ENCODE measurements at places on chromosomes 16 and 17.

- no peak for DNase-seq
Observed at GRCh38 chr17:57678393-57678792, 66.7 kb downstream of the CCDC182 start.

GRCh38 chr16:14303182-14303618 lies 232.1 kb downstream of the MRTFB start:
- no peak for DNase-seq

- no peak for DNase-seq
Observed at GRCh38 chr16:17557480-17557879, 86.7 kb upstream of the XYLT1 start.

- no peak for DNase-seq
Observed at GRCh38 chr16:81220349-81220748, 18.1 kb upstream of the BCO1 start.

DNA sequence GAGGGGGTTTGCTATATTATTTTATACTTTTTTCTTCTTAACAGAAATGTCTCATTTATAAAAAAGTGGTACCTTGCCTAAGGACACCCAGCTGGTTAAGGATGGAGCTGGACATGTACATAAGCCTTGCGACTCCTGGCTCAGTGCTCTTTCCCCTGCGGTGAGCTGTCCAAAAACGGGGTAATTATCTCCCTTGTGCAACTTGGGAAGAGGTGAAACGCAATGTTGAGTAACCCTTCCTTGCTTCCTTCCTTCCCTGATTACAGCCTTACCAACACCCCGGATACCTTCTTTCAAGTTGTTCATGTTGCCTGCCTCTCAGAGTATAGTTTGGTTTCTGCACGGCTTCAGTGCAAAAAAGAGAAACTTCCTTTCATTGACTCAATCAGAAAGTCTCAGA lies 94.1 kb upstream of the XYLT1 start:
- no peak for DNase-seq

GRCh38 chr17:63792055-63792729 lies 18.2 kb downstream of the DDX42 start:
- DNase-seq, result no peak

DNA sequence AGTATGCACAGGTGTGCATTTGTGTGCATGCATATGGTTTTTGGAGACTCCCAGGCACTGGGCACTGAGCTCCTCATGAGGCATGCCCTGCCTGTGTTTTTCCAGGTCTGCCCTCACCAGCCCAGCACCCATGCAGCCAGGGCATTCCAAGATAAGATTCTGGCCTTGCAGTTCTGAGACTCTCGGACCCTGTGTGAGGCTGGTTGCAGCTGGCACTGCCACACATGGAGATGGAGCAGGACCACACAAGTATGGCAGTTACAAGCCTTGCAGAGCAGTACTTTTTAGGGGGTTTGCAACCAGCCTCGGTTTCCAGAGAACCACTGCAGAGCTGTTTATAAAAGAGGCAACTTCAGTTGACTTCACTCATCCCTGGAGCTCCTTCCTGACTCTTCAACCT lies 10.2 kb downstream of the SLC6A2 start:
- no peak for DNase-seq

- DNase-seq, result no peak
Observed at GRCh38 chr16:22633799-22634198, 123.1 kb downstream of the NPIPB5 start.

GRCh38 chr16:49250689-49251088 lies 30.9 kb downstream of the CBLN1 start:
- no peak for DNase-seq

- DNase-seq, result no peak
Observed at GRCh38 chr16:59632276-59632855, 898.2 kb upstream of the GOT2 start.

DNA sequence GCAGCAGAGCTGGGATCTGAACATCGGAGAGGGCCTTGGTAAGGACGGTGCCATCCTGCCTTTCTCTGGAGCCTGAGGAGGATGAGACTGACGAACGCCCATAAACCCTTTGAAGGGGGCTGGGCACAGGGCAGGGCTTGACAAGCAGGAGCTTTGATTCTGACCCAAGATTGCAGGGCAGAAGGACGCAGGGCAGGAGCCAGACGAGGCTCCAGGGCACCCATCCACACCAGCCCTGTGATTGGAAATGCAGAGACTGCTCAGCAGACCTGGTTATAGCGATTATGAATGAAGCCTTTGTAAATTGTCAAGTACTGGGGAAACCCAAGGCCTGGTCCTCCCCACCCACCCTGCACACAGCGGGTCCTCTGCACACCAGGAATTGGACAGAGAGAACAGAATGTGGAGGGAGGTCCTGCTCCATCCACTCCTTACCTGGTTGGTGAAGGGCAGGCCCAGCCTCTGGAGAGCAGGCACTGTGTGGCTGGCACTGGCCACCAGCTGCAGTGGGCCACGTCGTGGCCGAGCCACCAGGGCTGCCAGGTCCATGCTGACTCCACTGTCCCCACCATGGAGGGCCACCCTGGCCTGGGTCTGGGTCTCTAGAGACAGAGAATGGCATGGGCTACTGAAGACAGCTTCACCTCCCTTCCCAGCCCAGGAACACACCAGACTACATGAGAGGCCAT lies 68.8 kb downstream of the RMI2 start:
- no peak for DNase-seq

DNA sequence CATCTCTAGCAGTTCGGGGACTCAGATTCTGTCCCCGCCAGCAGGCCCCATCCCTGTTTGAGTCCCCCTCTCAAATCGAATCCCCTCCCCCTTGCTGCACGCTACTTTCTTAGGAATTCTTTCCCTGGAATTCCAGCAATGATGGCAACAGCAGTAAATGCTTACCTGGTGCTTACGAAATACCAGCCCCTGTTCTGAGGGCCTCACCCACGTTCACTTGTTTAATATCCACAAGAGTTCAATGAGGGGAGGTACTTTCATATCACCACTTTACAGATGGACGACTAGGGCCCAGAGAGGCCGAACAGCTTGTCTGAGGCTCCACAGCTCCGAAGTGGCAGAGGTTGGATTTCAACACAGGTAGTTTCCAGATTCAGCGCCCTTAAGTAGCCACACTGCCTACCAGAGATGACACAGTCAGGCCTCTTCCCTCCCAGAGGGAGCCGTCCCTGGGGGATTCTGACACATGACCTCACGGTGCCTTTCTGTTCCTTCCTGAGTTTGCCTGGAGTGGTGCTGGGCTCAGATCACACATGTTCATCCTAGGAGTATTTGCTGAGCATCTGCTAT lies 120.7 kb upstream of the GSE1 start:
- no peak for DNase-seq

DNA sequence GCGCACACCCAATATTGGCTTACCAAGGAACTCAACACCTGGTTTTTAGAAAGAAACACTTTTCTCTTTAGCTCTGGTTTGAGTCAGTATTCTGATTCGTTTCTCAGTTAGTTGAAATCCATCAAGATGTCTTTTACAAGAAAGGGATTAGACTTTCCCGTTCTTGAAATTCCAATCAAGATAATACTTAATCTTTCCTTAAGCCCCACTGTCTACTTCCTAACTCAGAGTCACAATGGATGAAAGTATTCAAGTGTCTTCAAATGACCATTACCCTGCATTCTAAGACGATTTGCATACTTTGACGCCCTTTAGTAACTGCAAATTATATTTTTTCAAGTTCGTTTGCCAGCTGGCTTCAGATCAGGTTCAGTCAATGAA lies 189.8 kb downstream of the USP22 start:
- no peak for DNase-seq

DNA sequence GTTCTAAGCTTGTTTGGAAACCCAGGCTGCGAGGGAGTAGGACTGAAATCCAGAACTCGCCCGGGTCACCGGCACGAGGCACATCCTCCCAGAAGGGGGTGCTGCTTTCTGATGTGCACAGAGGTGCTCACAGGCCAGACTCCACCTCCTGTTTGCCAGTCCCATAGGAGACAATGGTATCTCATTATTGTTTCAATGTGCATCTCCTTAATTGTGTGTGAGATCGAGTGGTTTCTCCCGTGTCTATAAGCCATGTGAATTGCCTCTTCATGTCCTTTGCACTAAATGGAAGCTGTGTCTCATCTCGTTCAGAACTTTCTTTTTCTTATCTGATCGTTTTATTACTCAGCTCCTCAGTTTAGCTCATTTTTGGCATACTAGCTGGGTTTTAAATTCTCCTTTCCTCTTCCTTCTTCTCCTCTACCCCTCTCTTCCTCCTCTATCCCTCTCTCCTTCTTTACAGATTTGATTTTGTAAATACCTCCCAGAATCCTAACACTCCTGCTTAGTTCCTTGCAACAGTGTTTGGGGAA lies 32.1 kb upstream of the PRKCB start:
- DNase-seq, result peak; percentile 69

DNA sequence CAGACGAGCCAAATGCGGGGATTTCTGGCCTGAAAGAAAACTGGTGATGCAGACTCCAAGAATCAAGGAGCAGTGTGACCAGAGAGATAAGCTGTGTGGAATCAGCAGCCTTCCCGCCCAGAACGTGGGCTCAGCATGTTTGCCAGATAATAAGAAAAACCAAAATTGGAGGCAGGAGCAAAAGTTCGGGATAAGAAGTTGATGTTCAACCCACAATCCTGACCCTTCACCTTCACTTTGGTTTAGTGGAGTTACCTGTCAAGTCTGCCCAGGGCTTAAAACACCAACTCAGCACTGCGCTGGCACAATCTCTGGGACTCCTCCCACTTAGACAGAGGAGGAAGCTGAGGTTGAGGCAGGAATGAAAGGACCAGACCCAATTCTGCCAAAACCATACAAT lies 3.1 kb downstream of the SLC43A2 start:
- no peak for DNase-seq

- DNase-seq, result peak; percentile 78
Observed at GRCh38 chr16:71364133-71364681, 5.7 kb downstream of the CALB2 start.

DNA sequence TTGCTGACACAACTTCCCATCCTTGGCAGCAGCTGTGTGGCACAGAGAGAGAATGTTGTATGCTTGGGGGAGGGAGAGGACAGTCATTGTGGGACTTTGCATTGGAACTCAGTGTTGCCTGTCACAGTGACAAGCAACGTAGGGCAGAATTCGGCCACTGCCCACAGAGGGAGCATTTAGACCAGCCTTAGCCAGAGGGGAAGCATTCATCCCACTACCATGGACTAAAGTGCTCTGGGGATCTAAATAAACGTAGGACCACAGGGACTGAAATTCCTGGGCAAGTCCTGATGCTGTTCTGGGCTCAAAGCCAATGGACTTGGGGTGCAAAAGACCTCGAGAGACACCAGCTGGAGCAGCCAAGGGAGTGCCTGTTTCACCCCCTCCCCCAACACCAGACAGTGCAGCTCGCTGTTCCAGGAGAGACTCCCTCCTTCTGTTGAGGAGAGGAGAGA lies 44.9 kb downstream of the ABCA8 start:
- DNase-seq, result no peak

GRCh38 chr16:72989579-72990551 lies 58.1 kb downstream of the ZFHX3 start:
- DNase-seq, result no peak

DNA sequence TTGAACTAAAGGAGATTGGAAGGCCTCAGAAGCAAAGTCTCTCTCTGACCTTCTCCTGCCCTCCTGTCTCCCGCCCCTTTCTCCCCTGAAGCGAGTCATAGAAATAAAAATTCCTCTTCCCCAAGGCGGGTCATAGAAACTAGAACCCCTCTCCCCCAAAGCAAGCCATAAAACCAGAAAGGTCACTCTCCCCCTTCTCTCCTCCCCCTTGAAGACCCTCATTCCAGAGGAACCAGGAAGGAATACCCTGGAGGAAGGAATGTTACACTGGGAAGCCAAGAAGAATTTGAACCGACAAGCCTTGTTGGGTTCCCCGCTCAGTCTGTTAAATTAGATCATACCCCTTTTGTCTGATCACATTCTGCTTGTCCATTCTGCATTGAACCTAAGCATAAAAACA lies 2.7 kb upstream of the GJC1 start:
- no peak for DNase-seq

- DNase-seq, result no peak
Observed at GRCh38 chr17:59465949-59466307, 99.5 kb upstream of the DHX40 start.

GRCh38 chr17:7837408-7838088 lies 3.5 kb downstream of the KDM6B start:
- no peak for DNase-seq

GRCh38 chr17:59469786-59470485 lies 95.5 kb upstream of the DHX40 start:
- no peak for DNase-seq

DNA sequence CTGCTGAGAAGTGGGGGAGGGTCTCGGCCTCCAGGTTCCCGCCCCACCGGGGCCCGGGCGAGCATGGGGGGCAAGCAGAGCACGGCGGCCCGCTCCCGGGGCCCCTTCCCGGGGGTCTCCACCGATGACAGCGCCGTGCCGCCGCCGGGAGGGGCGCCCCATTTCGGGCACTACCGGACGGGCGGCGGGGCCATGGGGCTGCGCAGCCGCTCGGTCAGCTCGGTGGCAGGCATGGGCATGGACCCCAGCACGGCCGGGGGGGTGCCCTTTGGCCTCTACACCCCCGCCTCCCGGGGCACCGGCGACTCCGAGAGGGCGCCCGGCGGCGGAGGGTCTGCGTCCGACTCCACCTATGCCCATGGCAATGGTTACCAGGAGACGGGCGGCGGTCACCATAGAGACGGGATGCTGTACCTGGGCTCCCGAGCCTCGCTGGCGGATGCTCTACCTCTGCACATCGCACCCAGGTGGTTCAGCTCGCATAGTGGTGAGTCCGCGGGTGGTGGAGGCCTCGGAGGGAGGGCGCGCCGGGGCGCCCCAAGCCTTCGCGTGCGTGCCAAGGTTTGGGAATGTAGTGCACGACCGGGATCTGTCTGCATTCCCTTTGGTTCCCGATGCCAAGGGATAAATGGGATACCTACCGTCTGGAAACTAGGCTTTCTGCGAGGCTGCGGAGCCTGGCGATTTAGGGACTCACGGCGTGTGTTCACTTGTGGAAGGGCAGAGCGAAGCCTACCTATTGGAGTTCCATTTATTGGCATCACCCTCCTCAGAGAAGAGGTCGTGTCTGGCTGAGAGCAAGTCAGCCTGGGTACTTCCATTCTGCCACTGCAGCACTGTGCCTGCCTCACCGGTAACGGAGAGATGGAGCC lies 1.0 kb downstream of the ZNRF1 start:
- peak; percentile 62 for DNase-seq

- no peak for DNase-seq
Observed at GRCh38 chr17:206941-207560, 25.6 kb upstream of the DOC2B start.

Data from glutamatergic neuron (in vitro differentiated cells).